ENCODE measurements at places on chromosomes 2 and 18.
A peak's percentile ranks its signal among the peaks of the same experiment; 100 is the strongest.

DNA sequence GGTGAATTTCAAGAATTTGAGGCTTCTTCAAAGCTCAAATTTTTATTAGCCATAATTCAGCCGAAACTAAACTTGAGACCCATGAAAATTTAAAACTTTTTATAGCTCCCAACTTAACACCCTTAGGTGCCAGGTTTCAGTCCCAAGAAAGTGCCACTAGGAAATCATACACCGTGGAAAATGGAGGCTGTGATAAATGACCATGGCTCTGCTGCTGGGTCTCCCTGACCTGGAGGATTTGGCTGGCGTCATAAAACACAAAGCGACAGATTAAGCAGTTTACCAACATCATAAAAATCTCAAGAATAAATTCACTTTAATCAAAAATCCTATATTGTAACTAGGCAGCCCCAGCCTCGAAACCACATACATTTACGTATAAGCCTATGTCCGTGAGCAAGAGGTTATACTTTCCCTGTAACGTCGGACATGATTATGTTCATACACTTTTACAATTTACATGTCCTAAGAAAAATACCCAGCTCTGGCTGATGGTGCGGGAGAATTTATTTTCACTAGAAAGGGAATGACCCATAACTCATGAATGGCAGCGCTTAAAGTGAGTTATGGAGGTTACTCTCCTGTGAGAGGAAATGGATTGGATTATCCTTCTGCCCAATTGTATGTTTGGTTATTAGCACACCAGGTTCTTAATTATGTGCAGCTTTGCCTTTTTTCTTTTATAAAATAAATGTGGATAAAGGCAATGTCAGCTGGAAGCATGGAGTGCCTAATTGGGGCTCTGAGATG is 329.4 kb downstream of the AGPS start:
- DNase-seq: no peak

DNA sequence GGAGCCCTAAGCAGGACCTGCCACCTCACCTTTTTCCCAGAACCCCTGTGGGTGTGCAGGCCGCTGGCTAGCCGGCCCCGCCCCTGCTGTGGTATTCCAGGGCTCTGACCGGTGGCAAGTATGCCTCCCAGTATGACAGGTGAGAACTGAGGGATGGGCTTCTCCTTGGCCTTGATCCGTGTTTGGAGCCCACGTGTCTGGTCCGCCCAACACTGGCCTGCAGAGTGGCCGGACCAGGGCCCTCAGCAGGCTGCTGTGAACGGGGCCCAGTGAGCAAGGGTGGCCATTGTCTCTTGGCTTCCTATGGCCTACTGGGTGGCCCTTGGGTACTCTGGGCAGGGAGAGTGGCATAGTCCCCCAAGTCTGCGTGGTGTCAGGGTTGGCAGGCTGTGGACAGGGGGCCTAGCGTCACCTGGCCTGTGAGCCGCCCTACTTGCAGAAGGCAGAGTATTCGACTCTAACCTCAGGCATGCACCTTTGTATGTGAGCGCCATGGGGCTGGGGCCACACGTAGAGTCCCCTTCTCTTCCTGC is 1.8 kb downstream of the RNPEPL1 start:
- no peak for DNase-seq

DNA sequence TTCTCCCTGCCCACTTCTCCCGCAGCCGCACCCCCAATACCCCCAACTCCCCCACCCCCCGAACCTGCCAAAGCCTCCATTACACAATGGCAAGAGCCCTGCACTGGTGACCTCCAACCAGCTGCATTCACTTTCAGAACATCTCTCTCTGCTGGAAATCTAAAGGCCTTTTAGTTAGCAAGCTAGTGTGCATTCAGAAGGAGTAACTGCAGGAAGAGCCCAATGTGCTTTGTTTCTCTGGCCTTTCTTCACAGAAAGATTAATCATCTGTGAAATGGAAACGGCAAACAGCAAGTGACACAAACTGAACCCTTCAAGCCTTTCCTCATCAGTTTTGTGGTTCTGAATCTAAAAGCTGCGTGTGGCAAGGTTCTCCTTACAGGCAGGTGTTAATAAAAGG is 124.2 kb downstream of the OLA1 start:
- DNase-seq: peak; percentile 86

DNA sequence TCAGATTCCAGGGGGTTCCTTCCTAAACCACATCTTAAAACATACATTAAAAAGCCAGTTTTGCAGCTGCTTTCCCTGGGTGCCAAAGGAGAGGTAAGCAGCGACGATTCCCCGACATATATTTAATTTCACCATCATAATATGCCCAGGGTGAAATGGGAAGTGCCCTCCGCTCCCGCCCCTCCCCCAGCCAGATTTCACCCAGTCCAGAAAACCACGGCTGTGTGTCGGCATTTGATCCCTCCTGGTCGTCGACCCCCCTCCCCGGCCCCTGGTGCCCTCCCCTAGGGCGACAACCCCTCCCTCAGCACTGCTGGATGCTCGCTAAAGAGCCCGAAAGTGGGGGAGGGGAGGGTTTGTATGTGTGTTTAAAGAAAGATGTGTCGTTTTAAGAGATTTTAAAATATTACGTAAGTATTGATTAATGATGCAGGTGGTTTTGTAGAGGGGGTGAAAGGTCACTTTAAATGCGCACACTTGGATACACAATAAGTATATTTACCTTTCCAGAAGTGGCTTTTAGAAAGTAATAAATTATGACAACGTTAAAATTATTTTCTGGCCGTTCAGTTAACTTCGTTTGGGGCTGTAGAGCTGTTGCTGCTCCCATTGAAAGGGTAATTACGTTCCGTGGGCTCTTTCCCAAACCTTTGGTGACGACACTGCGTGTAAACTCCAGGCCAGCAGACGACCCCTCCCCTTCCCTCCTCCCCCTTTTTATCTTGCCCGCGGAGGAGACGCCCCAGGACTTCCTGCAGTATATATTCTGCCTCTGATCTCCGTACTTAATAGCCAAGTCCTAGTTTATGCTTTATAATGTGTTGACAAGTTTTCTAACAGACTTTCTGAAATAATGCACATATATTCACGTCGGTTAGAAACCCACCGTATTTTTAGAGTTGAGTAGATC is 3.4 kb upstream of the BCL11A start:
- no peak for DNase-seq

GRCh38 chr2:203830304-203831055 is 37.1 kb upstream of the CTLA4 start:
- DNase-seq: no peak

DNA sequence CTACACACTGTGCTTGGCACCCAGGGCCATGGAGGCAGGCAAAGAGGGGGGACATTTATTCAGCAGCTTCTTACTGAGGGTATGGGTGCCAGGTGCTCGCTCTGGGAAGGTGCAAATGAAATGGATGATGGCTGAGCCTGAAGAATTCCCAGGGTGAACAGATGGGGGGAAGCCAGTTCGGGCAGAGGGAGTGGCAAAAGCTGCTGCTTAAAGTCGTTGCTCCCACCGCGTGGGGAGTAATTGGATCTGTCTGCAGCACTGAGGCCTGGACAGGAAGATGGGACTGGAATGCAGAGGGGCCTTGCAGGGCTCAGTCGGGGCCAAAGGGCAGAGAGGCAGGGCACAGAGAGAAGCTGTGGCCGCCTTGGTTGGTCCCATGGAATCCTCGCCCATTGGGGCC is 51.2 kb downstream of the NEDD4L start:
- no peak for DNase-seq

GRCh38 chr2:219419331-219420197 is 1.4 kb downstream of the DES start:
- no peak for DNase-seq

- no peak for DNase-seq
Measured at GRCh38 chr2:19898592-19899329, 3.0 kb downstream of the TTC32 start.

DNA sequence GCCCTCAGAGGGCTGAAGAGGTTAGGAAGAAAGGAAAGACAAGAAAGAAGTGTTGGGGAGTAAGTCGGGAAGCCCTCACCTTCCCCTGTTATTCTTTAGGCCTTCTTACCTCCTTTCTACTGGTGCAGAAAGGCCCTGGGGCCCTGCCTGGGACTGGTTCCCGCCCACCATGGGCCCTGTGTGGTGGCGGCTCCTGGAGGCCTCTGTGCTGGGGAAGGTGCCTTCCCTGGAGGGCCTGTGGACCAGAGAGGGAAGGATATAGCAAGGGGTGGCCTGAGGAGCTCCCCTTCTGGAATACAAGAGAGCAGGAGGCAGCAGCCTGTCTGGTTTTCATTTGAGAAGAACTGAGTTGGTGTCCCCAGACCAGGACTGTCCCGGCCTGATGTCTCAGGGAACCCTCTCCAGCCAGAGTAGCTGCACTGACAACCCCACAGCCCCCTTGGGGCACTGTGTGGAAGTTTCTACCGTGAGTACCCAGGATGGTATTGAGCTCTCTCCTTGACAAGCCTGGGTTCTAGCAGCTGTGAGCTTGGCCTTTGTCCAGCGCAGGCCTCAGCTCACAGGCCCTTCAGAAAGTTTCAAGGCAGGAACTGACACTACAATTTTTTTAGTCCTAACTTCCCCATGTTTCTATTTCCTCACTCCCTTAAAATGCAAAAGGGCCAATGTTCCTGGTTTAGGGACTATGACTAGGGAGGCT is 47.1 kb downstream of the EFR3B start:
- DNase-seq: no peak

DNA sequence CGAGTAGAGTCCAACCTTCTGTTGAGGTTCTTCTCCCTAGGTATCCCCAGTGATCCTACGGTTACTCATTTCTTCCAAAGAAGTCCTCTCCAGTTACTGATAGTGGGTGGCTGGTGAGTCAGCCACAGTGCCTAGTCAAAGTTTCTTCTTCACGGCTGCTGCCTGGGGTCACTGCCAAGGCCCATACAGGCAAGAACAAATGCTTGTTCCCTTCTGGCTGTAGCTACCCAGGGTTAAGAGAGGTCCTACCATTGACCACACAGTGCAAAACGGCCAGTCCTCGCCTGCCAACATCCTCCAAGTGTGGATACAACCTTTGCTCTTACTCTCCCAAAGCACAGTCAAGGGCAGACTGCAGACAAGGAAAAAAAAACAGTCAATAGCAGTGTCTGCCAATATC is 2.9 kb upstream of the PTPN4 start:
- no peak for DNase-seq

DNA sequence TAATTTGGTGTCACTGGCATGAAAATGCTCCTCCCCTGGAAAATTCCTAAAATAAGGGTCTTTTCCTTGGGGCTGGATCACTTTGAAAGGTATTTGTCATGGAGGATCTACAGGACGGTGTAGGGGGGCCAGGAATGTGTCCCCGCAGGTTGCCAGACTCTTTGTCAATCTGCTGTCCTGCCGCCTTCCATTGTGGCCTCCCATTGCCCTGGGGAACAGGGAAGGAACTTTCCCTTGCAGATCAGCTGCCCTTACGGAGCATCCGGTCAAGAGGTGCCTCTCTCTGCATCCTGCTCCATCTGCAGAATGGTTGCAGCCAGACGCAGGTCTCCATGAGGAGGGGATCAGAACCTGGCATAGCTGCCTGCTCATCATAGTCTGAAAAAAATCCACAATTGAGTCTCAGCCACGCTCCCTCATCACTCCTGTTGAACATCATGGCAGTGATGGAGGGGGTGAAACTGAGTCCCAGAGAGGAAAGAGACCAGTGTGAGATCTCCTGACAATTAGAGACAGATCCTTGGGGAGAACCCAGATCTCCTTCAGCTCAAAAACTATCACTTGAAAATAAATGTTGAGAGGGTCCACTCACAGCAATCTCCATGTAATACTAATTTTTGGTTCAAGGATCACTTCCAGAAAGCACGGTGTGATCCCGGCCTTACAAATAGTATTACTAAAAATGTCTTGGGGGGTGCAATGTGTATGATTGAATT is 244.8 kb downstream of the MYCN start:
- DNase-seq: no peak

DNA sequence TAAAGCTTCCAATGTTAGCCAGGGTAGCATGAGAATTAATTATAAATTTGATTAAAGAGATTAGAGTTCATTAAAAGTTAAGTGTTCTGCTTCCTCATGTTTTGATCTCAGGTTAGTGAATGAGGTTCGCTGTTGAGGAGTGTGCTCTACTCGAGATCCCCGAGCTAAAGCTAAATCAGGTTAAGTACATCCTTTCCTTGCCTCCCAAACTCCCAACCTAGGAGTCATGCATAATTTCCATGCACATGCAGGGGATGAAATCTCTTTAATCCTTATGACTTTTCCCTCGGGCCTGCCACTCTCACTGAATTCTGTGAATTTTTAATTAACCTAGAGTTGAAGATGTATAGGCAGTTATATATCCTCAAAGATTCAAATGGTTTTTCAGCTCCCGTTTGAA is 156.1 kb upstream of the NCK2 start:
- no peak for DNase-seq

- DNase-seq: no peak
Measured at GRCh38 chr2:18519914-18520450, 40.5 kb downstream of the RDH14 start.

GRCh38 chr18:35155398-35156117 is 85.3 kb upstream of the ZNF397 start:
- DNase-seq: no peak

DNA sequence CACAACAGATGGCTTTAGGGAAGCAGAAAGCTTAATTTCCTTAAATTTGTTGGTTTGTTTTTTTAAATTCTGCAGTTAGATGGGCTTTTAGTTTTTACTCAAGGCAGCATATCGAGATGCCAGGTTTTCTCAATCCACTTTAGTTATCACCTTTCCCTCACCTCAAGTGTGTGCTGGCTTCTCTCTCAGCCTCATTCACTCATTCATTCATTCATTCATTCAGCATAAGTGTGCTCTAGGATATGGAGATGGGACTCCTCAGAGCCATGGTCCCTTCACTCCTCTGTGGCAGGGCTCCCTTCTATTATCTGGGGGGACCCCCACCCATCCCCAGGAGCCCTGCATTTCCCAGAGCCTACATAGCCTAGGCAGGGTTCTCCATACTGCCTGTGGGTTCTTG is 19.0 kb downstream of the VIL1 start:
- DNase-seq: no peak

DNA sequence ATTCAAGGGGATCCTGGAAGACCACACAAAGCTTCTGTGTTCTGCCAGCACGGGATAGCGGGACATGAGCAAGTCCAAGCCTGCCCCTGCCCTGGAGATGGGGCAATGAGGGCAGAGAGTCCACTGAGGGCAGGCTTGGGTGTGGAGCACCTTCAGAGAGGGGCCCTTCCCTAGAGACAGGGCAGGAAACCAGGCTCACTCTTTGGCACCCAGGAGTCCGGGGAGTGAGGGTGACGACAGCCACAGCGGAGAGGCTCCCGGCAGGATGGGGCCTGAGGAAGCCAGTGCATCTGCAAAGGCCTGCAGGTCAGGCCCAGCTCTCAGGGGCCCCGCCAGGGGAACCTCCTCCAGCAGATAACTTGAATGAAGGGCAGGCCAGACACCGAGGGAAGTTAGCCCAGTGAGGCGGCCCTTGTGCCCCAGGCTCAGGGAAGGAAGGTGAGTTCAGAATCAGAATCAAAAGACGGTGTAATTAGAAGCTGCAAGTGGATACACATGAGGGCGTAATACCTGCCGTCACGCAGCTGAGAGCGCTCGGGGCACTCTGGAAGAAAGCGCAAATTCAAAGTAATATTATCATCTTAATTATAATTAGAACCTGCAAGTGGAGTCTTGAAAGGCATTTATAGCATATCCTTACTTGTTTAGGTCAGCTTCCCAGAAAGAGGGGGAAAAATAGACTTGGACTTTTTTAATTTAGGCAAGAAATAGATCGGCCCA is 142.6 kb upstream of the LGALSL start:
- no peak for DNase-seq

All from neuronal stem cell (in vitro differentiated cells).